NCI-H460 (cell line): ENCODE measurements at places on chromosomes 6 and 20.
A peak's percentile ranks its signal among the peaks of the same experiment; 100 is the strongest.

DNA sequence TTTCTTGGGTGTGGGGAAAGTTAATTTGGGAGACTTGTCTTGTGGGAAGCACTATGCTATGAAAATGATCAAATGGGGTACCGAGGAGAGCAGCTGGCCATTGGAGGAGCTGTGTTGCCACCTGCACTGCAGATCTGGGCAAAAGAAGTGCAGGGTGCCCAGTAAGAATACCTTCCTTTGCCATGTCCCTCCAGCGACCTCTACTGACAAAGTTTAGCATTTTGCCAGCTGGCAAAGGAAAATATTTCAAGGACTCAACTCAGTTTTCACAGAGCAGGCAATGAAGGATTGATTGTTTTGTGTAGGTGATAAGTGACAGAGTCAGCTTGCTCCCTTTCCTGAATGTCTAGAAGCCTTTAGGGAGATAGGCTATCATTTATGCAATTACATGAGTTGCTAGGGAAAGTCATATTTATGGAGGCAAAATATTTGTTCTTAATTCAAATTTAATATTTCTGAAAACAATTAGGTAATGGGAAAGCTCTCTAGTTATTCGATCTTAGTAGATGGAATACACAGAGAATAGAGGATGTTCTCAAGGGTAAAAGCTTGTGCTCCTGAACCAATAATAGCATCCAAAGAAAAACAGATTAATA is 118.4 kb downstream of the FARS2 start:
- peak; percentile 11 for DNase-seq

DNA sequence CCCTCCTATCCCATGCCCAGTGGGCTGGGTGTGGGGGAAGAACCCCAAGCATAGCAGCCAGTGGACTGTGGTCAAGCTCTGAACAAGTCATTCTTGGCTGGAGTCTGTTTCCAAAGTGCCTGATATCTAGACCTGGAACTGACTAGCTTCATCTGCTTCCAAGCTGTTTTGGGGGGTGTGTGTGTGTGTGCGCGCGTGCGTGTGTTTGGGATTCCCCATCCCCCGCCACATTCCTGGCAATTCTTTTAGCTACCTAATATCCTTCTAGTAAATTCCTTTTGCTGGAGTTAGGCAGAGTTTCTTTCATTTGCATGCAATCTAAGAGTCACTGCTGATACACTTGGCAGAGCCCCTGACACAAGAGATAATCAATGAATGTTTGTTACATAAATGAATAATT is 7.8 kb downstream of the PAK5 start:
- DNase-seq = no peak

- DNase-seq = no peak
Measured at GRCh38 chr20:33249456-33249855, 13.7 kb downstream of the BPIFA1 start.

- DNase-seq = peak; percentile 19
Measured at GRCh38 chr6:145929037-145929633, 35.0 kb downstream of the SHPRH start.

DNA sequence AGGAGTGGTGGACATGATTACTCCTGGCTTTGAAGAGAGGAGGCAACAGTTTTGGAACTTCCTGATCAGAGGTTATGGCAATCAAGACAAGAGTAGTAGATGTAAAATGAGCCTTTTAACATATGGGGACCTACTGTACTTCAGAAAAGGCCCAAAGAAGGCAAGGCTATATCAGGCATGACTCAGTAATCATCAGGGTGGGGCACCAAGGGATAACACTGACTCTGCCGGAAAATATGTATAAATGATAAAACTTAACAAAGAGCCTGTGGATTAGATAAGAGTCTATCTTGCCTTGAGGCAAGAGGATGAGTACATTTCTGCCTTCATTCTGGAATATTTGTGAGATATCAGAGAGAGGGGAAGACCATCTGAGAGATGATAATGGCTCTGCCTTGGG is 1389.9 kb upstream of the MAP3K7 start:
- no peak for DNase-seq

DNA sequence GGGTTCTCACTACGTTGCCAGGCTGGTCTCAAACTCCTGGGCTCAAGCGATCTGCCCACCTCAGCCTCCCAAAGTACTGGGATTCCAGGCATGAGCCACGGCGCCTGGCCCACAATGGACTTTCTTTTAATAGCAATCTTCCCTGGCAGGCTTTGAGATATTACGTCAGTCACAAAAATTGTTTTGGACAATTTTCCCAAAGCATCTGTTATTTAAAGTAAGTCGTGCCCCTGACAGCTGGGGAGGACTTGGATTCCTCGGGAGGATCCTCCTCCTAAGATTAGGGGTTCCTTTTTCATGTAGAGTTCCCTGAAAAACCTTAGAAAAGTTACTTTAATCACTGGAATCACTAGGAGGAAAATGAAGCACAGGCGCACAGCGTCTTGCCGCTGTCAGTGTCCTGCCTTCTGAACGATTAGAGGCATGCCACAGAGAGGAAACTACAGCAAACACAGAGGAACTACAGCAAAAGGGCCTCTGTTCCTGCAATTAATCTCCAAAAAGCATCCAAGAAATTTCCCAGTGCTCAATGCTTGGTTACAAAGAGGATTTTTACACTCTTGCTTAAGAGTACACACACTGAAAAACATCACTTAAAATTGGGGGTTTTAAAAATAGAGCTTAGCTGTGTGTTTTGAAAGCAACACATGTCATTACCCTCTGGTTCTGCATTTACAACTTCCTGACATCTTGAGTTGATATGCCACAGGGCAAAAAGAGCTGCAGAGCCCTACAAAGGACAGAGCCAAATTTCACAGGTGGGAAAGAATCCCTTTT is 4.5 kb downstream of the ACSS1 start:
- DNase-seq = no peak

GRCh38 chr6:27565839-27566779 is 93.2 kb upstream of the ZNF184 start:
- peak; percentile 54 for DNase-seq

GRCh38 chr6:20056350-20056992 is 155.8 kb downstream of the MBOAT1 start:
- peak; percentile 31 for DNase-seq

DNA sequence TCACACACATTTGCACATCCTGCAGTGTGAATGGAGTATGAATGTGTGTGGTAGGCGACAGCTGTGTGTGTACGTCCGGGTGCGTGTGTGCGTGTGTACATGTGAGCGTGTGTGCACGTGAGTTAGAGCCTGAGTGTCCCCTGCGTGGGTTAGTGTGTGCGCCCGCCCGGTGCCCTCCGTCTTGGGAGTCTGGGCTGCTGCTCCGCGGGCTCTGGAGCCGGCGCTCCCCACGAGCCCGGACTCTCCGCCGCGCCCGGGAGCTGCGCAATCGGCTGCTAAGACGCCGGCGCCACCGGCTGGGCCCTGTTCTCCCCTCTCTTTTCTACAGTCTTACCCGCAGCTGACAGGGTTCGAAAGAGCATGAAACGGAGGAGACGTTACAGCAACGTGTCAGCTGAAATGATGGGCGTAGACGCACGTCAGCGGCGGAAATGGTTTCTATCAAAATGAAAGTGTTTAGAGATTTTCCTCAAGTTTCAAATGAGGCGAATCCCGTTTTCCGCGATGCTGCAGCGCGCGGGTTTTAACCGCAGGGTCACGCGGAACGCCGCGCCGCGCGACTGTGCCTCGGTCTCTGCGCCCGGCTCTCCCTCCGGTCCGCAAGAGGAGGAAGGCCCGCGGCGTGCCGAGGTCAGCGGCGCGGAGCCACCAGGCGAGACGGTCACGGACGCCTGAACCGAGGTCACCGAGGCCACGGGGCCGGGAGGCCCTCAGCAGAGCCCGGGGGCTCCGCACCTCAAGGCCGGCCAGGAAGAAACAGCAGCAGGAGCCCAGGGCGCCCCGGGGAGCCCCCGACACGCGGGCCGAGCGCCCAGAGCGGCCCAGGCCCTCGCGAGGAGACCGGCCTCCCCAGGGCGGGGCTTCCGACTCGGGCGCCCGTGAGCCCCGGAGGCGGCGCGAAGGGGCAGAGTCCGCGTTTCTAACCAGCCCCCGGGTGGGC is 95.3 kb upstream of the BHLHE23 start:
- no peak for DNase-seq

DNA sequence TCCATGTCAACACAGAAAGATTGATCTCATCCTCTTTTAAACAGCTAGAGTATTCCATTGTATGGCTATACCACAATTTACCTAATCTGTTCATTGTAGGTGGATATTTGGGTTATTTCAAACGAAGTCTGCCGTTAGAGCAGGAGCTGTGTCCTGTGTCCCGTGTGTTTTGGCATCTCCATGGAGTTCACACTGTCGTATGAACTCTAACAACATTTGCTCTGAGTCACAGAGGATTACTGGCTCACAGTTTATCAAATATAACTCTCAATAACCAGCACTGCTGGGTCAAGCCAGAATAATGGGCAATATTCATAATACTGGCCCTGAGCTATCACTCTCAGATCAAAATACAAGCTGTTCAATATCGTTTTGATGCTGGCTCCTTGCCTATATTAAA is 16.4 kb downstream of the TRAM2 start:
- no peak for DNase-seq

DNA sequence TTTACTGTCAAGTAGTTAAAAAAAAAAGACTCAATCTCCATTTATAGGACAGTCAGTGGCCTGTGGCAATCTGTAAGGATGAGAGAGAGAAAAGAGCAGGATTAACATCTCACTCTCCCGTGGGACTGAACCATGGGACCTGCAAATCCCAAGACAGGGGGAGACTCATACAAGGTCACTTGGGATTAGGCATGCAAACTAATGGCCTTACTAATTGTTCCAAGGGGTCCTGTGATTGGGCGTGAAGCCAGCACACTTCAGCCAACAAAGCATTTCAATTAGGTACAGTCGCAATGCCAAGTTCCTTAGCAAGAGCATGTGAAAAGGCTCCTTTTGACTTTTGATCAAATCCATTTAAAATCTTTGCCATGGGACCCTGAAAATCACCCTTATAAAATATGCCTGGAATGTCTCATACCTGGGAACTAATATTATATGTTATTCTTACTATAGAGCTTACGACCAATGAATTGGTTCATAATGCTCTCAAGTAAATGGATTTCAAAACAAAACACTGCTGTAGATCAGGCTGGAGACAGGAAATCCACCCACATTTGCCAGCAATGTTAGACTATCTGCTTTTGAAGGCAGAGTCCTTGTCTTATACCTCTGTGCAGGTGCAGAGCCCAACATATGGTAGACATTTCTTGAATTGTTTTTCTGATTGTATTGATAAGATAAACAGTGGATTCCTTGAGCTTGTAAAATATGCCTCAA is 412.5 kb downstream of the GJA1 start:
- no peak for DNase-seq

DNA sequence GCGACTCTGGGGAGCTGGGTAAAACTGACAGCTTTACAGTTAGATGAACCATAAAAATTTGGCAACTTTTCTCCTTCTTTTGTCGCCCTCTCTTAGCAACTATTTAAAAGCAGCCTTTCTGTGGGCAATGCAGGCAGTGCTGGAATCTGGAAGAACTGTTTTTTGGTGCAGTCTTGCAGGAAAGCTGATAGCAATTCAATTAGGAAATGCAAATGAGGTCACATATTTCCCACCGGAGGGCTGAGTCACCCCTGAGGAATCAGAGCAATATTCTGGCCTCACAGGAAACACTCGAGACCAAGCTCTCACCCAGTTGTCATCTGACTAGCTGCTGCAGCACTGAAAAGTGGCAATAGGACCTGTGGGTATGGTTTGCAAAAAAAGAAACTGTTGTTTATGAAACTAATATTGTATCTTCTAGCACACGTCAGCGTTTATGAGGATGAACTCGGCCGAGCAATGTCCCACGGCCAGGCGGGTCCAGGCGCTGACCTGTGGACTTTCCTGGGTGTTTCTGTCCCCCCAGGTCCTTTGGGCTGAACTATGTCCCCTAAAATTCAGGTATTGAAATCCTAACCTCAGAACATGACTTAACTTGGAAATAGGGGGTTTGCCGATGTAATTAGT is 312.3 kb downstream of the TAF4 start:
- DNase-seq = no peak

DNA sequence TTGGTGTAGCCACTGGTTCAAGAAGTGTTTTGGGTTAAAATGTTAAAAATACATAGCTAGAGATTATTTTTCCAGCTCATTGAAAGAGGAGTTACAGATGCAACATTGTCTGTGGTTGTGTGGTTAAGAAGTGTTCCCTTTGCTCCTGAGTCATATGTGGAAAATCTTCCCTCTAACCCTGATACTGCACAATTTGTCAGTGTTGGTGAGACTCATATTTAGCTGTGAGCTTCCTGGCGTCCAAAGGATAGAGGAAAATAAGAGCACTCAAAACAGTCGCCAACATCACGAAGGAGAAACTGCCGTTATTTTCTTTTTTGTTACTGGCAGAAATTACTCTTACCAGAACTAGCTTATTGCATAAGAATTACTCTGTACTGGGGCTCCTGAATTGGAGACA is 250.4 kb downstream of the CDH4 start:
- DNase-seq = no peak

GRCh38 chr6:163721922-163722692 is 307.6 kb downstream of the QKI start:
- no peak for DNase-seq

DNA sequence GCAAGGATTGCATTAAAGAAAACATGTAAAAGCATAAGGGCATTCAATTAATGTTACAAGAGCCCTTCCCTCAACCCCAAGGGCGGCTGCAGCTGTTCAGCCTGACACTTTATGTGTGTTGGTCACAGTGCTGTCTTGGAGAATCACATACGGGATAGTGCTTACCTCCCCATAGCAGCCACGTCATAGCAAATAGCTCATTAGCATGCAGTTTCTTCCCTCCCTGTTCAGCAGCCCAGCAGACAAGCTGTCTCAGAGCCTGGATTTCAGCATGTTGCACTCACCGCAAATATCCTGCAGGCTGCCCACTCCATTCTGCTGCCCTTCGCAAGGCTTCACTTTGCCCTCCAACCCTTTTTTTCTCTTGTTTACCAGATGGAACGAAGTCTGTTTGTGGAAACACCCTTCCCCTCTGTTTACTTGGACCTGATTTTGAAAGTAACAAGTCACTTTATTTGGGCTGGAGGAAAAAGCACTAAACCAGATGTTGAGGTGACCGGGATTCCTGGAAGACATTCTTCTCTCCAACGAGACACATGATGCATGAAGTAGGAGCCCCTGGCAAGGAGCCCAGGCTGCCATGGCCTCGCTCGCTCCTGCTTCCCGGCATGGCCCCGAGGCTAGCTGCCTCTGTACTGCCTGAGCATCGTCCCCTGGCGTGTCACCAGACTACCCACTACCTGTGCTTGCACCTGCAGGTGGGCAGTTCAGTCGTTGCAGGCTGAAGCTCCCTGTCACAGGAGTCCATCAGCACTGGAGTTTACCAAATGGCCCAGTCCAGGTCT is 151.6 kb upstream of the GMDS start:
- peak; percentile 24 for DNase-seq

DNA sequence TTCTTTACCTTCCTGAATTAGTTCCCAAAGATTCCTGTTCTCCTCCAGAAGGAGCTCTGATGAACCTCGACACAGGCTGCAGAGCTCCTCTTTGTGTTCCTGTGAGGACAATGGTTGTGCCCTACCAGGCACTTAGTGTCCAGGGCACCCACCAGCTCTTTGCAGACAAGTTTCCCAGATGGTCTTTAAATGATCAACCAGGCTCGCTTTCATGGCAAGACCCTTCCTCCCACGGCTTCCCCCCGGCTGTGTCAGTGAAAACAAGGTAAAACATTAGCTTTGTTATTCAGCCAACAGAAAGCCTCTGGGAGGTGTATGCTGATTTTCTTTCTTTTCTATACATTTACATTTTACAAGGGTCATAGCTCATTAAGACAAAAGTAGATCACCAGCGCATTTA is 32.3 kb upstream of the CNKSR3 start:
- no peak for DNase-seq
